ENCODE measurements at places on chromosomes 2 and 18.

DNA sequence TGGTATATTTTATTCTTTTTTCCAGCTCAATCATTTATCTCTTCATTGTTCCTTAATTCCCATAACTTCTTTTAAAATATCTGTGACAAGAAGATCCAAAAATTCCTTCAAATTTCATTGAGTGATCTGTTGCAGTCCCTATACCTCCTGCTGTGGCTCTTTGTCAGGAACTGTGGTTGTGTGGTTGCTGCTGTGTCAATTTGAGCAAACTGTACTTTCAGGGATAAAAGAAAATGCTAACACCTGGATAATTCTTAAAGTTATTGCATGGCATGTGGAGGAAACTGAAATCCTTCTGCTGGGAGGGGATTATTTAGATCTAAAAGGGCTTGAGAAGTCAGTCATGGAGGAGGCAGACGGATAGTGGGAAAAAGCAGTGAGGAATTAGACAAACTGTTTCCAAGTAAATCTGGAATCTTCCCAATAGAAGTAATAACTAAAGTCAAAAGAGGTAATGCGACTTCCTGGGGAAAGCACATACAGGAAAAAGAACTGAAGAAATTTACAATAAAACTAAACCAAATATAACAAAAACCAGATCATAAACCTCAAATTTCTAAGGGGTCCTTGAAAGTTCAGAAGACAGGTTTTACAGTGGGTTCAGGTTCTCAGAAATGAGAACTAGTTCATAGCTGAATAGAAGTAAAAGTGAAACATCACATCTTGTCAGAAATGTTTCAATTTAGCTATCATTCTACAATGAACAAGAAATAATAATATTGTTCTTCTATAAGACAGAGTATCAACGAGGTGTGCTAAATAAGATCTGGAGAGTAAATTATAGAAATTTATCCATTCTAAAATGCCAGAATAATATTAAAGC lies 33.5 kb upstream of the CD226 start:
- DNase-seq = no peak

- no peak for DNase-seq
Measured at GRCh38 chr2:26536371-26537068, 58.6 kb upstream of the OTOF start.

- no peak for DNase-seq
Measured at GRCh38 chr2:240465765-240466578, 30.5 kb downstream of the GPC1 start.

DNA sequence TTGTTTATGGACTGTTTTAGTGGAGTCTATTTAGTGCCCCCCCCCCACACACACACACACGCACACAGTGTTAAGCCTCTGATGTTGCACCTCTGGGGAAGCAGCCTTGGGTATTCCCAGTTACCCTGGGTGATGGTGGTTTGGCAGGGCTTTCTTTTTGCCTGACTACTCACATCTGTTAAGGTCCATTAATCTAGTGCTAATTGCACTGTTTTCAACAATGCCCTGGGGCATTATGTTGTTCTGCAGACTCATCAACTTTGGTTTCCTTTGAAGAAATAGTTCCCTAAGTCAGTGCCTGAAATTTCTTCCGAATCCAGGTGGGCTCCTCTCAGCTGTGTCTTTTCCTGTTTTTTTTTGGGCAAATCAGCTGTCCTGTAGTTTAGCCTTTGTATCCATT lies 34.7 kb downstream of the SPOPL start:
- DNase-seq = no peak

- DNase-seq = no peak
Measured at GRCh38 chr2:146363731-146364130, 1481.1 kb upstream of the ACVR2A start.

GRCh38 chr18:35618696-35619095 lies 37.2 kb downstream of the GALNT1 start:
- no peak for DNase-seq

DNA sequence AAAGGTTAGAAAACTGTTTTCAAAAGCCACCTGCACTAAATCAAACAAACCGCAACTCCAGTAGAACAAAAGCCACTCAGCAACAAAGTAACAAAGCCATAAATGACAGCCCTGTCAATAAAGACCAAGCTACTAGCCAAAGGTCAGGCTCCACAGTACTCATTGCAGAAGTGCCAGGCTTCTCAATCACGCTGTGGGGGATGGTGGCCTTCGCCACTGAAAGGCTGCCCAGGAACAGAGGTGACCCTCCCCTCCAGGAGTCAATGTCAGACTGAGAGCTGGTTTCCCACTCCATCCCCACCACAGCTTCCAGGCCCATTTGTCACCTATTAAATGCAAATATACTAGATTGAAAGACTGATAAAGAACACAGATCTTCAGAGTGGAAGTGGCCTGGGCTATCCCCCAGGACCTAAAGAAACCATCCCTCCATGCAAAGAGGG lies 5.9 kb downstream of the ATP8B1 start:
- DNase-seq = no peak

DNA sequence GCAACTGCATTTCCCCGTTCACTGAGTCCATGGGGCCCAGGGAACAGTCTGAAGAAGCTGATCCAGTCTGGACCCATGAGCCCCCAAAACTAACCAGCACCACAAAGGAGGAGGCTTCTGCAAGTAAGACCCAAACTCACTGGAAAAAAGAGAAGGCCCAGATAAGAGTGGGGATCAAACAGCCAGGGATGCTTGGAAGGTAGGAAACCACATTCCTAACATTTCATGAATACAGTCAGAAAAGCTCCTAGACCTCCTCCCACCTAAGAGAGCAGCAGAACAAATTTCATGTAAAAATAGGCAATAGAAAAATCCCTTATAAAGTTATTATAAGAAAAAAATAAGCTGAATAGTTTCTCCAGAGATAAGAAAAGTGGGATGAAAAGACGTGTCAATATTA lies 30.3 kb downstream of the TUBB6 start:
- DNase-seq = no peak

- DNase-seq = no peak
Measured at GRCh38 chr2:19350678-19351401, 7.6 kb downstream of the OSR1 start.

DNA sequence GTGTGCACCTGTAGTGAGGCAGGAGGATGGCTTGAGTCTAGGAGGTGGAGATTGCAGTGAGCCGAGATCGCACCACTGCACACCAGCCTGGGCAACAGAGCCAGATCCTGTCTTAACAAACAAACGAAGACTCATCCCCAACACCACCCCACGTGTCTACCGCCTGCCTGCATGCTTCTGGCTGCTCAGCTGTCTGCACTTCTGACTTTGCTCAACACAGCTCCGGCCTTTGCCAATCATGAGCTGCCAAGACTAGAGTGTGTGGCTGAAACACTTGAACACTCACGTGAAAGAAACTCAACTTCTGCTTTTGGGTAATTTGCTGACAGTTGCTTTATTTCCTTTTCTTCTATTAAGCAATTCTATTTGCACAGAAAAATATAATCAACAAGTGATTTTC lies 32.1 kb upstream of the SP3 start:
- DNase-seq = no peak

DNA sequence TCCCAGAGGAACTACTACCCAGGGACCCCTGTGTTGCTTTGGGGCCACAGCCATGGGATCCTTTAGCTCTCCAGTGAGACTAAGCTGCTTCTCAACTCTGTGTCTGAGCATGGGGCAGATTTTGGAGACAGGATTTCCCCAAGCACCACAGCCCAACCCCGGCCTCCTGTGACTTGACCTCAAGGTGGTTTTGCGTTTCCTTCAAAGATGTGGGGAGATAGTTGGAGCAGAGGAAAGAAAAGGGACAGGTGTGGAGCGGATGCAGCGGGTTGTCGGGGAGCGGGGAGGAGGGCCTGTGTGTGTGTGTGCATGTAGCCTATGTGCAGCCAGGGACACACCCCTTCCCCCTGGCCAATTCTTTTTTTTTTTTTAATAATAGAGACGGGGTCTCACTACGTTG lies 10.2 kb downstream of the ARID5A start:
- DNase-seq = no peak

DNA sequence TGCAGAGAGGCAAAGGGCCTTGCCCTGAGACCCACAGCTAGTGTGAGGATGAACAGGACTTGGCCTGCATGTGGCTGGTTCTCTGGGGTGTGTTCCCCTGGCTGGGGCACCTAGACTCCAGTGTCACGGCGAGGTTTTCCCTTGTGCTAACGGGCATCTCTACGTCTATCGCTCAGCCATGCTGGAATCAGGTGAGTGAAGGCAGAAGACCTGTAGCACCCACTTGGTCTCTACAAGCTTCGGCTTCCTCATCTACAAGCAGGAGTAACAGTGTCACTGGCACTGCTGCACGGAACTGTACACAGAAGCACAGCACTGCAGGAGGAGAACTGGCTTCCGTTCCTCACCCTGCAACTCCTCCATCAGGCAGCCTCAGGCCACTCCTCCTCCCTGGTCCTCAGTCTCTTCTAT lies 30.6 kb downstream of the HS1BP3 start:
- no peak for DNase-seq

- no peak for DNase-seq
Measured at GRCh38 chr2:65800998-65801397, 368.6 kb upstream of the SPRED2 start.

GRCh38 chr2:203809084-203809521 lies 58.5 kb upstream of the CTLA4 start:
- no peak for DNase-seq

DNA sequence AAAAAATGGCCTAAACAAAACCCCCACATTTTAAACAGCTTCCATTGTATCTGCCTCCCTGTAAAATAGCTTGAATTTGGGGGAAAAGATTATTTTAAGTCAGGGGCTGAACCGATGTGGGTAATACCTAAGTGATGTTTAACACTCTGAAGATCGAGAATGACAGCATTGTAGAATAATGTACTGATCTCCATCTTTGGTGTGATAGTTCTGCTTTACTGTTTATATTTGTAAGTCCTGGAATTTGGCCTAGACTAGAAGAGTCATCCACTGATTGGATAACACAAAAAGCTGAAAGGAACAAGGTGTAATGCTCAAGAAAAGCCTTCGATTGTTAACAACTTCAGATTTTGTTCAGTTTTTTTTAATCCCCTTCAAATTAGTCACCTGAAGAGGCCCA lies 53.8 kb upstream of the CCDC68 start:
- no peak for DNase-seq

DNA sequence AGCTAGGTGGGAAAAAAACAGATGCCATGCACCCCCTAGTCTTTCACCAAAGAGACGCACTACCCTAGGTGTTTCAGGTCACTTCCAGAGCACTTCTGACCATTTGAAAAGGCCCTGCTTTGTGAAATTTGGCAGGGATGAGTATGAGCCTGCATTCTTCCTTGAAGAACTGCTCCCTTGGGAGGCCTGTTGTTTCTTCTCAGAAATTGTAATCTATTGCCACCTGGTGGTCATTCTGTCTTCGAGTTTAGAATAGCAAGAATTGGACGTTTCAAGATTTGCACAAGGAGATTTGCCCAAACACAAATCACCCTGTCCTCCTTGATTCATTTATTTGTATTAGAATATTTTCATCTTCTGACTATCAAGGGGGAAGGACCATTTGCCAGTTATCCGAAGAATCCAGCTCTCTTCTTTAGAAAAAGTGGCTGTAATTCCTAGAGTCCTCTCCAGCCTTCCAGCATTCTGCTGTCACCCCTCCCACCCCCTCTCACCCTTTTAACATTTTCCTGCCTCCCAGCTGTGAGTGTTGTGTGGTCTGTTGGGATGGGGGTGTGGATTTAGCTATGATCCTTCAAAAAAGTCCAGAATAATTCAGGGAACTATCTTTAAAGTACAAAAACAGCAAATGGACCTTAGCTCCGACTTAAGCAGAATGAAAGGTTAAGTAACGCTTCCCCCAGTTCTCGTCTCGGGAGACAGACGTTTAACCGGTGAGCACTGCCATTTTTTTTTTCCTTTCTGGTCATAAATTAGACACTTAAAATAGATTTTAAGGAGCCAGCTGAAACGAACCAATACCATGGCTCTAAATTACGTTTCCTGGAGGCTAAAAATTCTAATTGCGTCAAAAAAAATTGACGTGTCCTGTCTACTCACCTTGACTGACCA lies 3.7 kb upstream of the GAD1 start:
- DNase-seq = no peak

GRCh38 chr2:44928483-44929158 lies 12.9 kb upstream of the SIX3 start:
- DNase-seq = no peak

DNA sequence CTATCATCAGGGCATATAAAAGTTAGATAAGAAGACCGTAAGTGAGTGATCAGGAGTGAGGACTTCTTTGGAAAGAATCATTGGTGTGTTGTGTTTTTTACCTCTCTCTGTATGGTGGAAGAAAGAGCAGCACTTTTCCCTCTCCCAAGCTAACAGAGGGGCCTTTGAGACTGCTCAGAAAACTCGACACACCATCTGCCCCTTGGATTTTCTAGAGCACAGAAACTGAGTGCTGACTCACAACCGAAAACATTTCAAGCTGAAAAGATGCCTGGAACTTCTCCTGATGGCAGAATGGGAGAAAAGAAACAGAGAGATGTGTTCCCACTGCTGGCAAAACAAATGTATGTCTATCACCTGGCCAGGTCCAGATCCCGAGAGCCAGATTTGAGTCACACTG lies 156.6 kb downstream of the DNAH7 start:
- DNase-seq = no peak

GRCh38 chr2:197601726-197602125 lies 73.7 kb downstream of the RFTN2 start:
- DNase-seq = no peak

GRCh38 chr2:236403125-236403524 lies 138.9 kb upstream of the ASB18 start:
- no peak for DNase-seq

GRCh38 chr18:13207294-13207693 lies 11.3 kb upstream of the LDLRAD4 start:
- no peak for DNase-seq

- DNase-seq = no peak
Measured at GRCh38 chr2:188631037-188631809, 339.5 kb downstream of the GULP1 start.

DNA sequence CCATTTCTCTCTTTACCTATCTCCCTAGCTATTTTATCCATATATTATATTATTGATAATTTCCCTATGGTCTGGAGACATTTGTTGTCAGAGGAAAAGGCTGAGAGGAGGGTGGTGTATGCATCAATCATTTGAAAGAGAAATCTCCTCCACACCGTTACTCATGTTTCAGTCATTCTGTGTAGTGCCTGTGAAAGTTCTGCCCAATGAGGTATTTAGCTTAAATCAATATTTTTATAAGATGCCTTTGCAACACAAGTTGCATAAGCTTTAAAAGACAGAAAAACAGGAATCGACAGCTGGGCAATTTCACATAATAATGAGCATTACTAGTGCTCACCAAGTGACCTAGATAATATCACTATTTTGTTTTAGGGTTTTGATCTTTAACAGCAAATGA lies 363.7 kb upstream of the FSIP2 start:
- no peak for DNase-seq

DNA sequence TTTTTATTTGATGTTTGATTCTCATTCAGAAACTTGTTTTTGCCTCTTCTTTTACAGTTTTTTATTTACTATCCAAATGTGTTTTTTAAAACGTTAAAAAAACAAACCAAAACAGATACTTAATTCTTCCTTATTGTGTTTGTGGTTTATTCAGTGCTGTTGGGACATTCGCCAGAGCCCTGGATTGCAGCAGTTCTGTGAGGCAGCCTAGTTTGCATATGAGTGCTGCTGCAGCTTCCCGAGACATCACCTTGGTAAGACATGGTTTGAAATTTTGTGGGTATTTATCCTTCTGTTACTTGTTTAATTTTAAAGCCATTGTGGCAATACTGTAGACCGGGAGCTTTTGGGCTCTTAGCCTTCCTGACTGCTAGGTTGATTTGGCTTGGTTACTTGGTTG lies 91.2 kb downstream of the MTA3 start:
- no peak for DNase-seq

GRCh38 chr2:101892377-101892776 lies 99.4 kb upstream of the IL1R2 start:
- no peak for DNase-seq

- DNase-seq = no peak
Measured at GRCh38 chr2:231604101-231604684, 11.5 kb downstream of the TEX44 start.
